WTC11 (cell line): ENCODE measurements at places on chromosomes 4 and X.

DNA sequence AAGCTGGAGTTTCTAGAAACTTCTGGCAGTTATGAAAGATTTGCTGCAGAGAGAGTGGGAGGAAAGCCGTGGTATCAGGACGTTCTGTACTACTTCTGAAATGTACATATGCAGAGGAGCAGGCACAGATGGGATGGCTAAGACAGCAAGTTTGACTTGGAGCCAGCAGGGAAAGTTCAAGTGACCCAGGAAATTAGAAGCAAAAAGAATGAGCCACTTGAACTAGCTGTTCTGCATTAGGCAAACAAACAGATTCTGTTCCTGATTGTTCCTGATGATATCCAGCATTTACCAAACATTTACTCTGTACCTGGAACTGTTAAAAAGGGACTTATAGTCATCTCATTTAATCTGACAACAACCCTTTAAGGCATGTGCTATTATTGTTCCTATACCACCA lies 41.4 kb upstream of the CXCL13 start:
- DNase-seq, result no peak

DNA sequence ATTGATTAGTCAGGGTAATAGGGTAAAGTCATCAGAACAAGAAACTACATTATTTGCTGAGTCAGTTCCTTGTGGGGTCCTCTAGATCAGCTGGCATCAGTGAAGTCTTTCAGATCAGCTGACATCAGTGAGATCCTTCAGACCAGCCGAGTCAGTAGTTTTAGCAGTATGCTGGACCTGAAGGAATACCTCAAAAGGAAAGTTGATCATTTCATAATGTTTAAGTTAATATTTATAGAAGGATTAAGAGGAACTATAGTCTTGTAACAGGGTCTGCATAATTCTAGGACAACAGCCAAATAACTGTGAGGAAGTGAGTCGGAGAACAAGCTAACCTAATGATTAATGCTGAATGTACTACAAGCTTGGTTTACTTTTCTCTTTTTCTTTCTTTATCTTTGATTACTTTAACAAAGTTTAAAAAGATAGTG lies 958 bp upstream of the UGT2B7 start:
- no peak for DNase-seq

DNA sequence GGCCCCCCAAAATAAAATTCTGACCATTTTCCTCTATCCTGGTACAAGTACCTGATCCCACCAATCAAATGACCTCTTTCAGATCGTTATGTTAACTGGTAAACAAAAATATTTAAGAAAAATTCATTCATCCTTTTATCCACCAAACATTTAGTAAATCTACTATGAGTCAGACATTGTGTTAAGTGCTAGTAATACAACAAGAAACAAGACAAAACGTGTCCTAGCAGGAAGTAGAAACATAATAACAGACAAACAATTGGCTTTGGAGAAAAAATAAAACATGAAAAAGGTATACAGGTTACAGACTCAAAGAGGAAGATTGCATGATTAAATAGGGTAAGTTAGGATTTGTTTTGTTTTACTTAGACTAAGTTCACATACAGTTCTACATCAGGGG lies 43.7 kb downstream of the ANTXR2 start:
- DNase-seq, result no peak

- DNase-seq, result no peak
These were observed 6.2 kb downstream of the HNRNPD start for GRCh38 chr4:82367438-82368097.

DNA sequence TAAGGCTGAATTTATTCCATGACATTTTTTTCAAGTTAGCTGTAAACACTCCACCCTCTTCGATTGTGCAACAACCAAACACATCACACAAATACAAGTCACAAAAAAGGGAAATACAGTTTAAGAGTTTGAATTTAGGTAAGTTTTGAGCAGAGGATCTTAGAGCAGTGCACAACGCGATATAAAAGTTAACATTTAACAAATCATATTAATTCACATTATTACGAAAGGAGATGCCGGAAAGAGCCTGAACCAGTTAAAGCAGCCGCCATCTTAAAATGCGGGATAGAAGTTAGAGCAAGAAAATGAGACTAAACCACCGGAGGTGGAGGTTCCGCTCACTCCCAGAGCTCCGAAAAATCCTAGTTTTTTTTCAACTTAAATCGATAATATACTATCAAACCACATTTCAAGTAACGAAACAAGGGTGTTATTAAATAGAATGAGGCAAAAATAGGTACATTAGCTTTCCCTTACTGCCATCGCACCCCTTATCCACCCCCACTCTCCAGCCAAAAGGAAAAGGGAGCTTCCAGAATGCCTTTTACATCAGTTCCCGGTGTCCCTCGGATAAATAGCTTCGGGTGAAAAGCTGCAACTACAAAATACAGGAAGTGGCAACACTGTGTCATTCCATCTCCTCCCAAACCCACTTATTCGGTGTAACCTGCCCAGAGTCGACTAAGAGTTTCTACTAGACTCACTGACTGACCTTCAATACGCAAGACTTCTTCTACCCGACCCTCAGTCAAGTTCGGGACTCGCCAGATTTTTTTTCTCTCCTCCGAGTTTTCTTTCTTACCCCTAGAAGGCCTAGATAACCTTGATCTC lies 1.9 kb downstream of the UBE2D3 start:
- no peak for DNase-seq

- DNase-seq, result peak; percentile 48
These were observed 1.6 kb upstream of the PDGFRA start for GRCh38 chr4:54227256-54228055.

DNA sequence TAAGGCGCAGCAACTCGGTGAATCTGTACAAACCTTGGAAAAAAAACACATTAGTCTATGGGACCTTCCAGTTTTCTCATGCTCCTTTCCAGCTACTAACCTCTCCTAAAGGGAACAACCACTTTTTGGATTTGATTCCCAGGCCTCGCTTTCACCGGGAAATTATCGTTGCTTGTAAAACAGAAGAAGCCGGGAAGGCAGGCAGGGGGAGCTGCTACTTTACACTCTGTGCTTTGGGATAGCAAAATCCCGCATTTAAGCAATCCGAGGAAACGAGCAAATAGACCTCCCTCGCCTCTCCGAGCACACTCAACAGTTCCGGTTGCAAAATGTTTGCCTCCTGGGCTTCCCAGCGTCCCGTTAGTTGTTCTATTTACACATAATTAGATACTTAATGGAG lies 1.2 kb downstream of the CD38 start:
- peak; percentile 43 for DNase-seq

GRCh38 chr4:168063031-168063430 lies 29.3 kb upstream of the ANXA10 start:
- no peak for DNase-seq

GRCh38 chr4:25441519-25442117 lies 64.6 kb downstream of the ANAPC4 start:
- peak; percentile 74 for DNase-seq

GRCh38 chr4:126264839-126265238 lies 950.1 kb downstream of the FAT4 start:
- DNase-seq, result no peak

DNA sequence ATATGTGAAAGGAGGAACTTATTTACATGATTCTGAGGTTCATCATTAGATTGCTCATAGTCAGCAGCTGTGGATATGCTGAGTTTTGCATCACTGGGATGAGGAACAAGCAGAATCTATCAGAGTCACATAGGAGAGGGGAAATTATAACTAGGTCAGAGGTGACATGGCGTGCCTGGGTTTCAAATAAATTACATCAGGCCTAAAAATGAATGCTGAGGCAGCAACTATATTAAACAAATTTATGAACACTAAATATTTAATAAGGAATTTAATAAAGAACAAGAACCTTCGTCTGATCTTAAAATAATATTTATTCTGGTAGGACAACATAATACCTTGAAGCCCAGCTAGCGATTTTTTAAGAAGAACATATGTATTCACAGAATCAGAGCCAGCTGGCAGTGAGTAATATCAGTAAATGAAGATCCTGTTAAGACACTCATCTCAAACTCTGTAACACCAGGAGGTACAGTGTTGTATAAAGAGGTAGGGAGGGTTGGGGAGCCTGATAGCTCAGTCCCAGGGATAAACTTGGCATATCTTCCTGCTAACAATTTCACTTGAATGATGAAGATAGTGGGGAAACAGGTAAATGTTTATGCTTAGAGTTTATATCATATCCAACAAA lies 60.9 kb upstream of the HS3ST1 start:
- no peak for DNase-seq

- DNase-seq, result no peak
These were observed 41.3 kb upstream of the CCKAR start for GRCh38 chr4:26531491-26532116.

- DNase-seq, result no peak
These were observed 1.6 kb downstream of the SLC49A3 start for GRCh38 chr4:687048-687970.

GRCh38 chr4:21535898-21536297 lies 412.7 kb downstream of the KCNIP4 start:
- DNase-seq, result no peak

GRCh38 chrX:134570509-134570846 lies 87.8 kb downstream of the PLAC1 start:
- no peak for DNase-seq

- DNase-seq, result no peak
These were observed 21.8 kb downstream of the RNF212 start for GRCh38 chr4:1091561-1091995.

DNA sequence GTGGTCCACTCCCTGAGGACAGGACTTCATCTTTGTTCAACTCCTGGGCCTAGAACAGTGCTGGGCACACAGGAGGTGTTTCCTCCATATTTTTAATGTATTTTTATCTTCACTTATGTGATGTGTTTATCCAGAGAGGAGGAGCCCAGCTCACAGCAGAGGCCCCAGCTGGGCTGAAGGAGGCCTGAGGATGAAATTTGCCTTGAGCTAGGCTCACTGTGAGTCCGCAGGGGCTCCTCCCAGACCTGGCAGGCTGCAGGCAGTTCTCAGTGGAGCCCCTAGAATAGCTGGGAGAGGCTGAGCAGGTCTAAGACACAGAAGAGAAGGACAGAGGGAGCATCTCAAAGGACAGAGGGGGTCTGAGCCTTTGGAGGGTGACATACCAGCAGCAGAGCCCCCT lies 26.8 kb downstream of the C4orf50 start:
- DNase-seq, result no peak

GRCh38 chrX:567891-568290 lies 62.7 kb upstream of the SHOX start:
- DNase-seq, result no peak

GRCh38 chrX:133980406-133980805 lies 5.0 kb downstream of the GPC3 start:
- DNase-seq, result no peak

DNA sequence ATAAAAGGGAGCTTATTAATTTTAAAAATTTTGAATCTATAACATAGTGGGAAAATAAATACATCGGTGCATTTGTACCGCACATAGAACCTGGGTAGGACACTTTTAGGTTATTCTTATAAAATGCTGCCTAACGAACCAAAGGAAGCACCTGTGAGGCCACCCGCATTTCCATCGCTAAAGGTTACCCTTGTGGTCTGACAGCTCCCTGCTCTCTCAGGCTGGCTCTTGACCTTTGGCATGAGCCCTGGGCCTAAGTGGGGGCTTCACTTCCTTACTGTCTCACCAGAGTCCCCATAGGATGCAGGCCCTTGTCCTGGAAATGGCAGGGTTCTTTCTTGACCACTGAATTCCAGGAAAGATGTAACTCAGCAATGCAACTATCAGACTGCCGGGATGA lies 46.0 kb downstream of the HADH start:
- DNase-seq, result no peak

DNA sequence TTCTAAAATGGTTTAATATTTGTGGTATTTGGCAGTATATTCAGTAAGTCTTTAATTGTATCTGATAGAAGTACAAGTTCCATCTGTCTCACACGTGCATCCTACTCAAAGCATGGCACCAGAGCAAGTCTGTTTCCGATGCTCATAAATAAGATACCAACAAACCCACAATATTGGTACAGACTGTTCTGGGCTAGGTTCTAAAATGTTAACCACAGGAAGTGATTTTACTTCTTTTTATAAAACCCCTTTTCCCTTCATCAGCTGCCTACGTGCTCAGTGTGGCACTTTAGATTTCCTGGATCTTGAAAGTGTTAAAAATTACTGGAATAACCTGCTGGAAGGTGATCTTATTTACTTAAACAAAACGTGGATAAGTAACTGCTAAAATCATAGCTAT lies 165.1 kb downstream of the CFAP299 start:
- DNase-seq, result no peak

GRCh38 chr4:73836373-73837279 lies at the start of gene CXCL6:
Gene CXCL6, plus strand, starts transcription at chr4:73836678. Its CDS starts 73 bp downstream, at chr4:73836751.
- DNase-seq, result peak; percentile 67

DNA sequence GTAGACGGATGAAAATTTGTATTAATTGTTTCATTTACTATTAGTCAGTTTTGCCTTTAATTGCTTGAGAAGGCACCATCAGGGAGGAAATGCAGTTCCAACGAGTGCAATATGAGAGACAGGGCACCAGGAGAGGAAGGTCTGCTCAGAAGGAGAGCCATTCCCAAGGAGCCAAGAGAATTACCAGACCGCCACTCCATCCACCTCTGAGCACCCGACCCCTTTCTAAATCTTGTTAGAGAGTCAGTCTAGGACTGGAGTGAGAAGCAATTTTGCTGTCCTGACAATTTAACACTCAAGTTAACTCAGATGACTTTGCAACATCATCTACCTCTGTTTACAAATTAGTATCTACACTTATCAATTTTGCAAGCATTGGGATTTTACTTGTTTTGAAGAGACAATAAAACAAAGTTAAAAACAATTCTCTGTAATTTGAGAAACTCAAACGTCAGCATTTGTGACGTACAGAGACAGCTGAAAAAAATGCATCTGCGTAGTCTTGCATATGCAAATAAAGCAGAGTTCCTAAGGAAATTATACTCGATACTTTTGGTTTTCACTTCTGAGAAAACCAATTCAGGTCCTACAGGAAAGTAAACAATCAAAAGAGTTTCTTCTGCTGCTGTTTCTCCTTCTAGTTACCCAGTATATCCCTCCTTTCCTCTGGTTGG lies 1704.7 kb upstream of the TENM3 start:
- DNase-seq, result no peak

- no peak for DNase-seq
These were observed 121.9 kb downstream of the KCTD8 start for GRCh38 chr4:44326741-44327140.

DNA sequence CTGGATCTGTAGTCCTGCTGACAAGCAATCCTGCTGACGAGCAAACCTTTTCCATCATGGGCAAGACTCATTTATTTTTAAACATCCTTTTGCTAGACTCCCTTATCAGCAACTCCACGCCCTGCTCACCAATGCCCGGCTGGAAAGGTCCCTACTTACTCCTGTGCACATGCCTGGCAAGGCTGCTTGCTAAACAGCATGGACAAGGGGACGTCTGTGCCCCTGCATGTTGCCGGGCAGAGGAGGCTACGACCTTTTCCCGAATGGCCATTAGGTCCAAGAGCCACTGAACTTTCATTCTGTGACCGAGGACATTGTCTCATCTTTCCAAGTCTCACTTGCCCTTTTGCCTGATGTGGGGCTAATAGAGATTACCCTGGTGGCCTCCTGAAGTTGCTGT lies 98.6 kb downstream of the MGST2 start:
- DNase-seq, result no peak

DNA sequence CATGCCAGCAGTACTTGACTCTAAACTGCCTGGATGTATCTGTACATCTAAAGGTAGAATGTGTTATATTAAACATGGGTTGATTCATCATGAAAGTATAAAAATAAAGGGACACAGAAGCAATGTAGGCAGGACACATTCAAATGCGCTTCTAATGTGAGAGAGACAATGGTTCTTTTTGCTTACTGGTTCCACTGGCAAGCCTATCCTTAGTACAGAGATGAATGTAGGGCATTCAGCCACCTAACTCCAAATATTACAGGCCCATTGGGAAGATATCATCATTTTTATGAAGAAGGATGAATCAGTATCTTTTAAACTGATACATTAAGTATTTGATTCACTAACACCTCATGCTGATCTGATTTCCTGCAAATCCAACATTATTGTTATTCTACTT lies 18.0 kb downstream of the CDKL2 start:
- no peak for DNase-seq
